Activated CD4-positive, alpha-beta memory T cell treated with anti-CD3 and anti-CD28 coated beads for 36 hours (primary cell): ENCODE measurements at places on chromosomes 3 and 15. TPM values are rescaled to one million over a fixed set of nuclear protein-coding genes. Genes with fewer than 3 reads are reported as not detected.

RNF123 gene
- 21.0 TPM for total RNA-seq

DNA sequence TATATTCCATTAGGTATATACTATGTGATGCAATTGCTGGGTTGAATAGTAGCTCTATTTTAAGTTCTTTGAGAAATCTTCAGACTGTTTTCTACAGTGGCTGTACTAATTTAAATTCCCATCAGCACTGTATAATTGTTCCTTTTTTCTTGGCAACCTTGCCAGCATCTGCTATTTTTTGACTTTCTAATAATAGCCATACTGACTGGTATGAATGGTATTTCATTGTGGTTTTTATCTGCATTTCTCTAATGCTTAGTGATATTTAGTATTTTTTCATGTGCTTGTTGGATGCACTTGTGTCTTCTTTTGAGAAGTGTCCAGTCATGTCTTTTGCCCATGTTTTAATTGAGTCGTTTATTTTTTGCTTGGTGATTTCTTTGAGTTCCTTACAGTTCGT is 145.1 kb upstream of the PLSCR5 start:
- H3K4me1 ChIP-seq = no peaks in the 10 kb centered on the region
- no peak overlapping the region for H3K27ac ChIP-seq
- no peaks in the 10 kb centered on the region for H3K27me3 ChIP-seq

TRPM7 gene
- 44.8 TPM for total RNA-seq

GRCh38 chr3:17738921-17739320 is 3.5 kb downstream of the TBC1D5 start:
- no peak overlapping the region for H3K4me3 ChIP-seq
- no peaks in the 10 kb centered on the region for H3K27me3 ChIP-seq
- H3K27ac ChIP-seq = no peak overlapping the region
